Neural progenitor cell (in vitro differentiated cells): ENCODE measurements at places on chromosomes 4 and X. TPM values are rescaled to one million over a fixed set of nuclear protein-coding genes. Genes with fewer than 3 reads are reported as not detected.
A peak's percentile ranks its signal among the peaks of the same experiment; 100 is the strongest.

- no peak for DNase-seq
Observed at GRCh38 chrX:38987198-38987651, 186.0 kb downstream of the MID1IP1 start.

GRCh38 chr4:10565166-10565780 lies 108.0 kb upstream of the ZNF518B start:
- no peak for DNase-seq

DNA sequence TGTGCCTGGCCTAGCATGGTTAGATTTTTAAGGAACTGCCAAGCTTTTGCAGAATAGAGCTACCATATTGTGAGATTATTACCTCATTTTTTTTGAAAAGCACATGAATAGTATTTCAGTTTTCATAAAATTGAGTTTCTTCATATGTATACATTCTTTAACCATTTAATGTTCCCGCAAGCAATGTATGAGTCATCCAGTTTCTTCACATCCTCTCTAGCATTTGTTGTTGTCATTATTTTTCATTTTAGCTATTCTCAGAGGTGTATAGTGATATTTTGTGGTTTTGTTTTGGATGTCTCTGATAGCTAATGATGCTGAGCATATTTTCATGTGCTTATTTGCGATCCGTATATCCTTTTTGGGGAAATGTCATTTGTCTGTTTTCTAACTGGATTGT lies 74.9 kb downstream of the GLUD2 start:
- no peak for DNase-seq

GRCh38 chr4:19317377-19317776 lies 934.3 kb upstream of the SLIT2 start:
- DNase-seq = no peak

DNA sequence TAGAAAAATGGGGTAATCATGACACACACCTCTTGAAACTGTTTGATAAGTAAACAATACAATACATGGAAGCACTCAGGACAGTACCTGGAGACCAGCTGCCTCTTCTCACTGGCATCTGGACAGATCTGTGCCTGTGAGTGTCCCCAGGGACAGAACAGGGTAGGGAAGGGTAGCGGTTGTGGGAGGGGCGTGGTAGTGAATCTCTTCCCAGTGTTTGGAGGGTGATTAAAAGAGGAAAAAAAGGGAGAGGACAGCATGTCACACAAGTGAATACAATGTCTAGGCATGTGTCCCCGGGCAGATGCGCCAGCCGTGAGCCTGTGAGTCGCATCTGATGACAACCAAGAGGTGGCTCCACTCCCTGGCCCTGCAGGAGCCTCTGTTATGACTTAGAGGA lies 138.8 kb upstream of the MSX1 start:
- no peak for DNase-seq

APLN gene
- total RNA-seq = 0.22 and 0.46 TPM in 2 replicates

- no peak for DNase-seq
Observed at GRCh38 chr4:53208753-53209152, 157.1 kb downstream of the SCFD2 start.

DNA sequence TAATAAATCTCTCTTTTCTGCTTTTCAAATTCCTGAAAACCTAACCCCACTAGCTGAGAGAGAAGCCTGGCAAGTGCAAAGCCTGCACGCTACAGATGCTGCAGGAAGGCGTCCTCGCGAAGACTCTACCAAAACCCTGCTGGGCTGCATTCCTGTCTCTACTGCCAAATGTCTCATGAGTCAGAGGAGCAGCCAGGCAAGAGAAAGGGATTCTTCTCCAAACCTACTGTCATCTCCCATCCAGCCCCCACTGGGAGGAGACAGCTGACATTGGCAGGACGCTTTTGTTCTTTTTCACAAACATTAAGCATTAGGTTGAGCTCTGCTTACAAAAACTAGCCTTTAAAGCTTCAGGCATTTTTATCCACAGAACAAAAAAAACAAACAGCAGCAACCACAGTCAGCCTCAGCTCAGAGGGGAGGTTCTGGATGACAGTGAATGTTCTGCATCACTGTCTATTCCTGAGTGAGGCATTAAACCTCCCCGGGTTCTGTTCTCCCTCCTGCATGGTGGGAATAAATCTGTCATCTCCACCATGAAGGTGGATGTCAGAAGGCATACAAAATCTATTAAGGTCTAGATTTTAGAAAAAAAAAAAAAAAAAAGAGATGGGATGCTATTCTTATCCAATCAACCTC lies 18.0 kb downstream of the CRMP1 start:
- peak; percentile 59 for DNase-seq

GRCh38 chr4:170529748-170530722 lies 440.3 kb upstream of the AADAT start:
- no peak for DNase-seq

SPANXB1 gene
- total RNA-seq = not detected in 2 replicates
